ENCODE measurements at places on chromosomes 16 and 17. TPM values are rescaled to one million over a fixed set of nuclear protein-coding genes. Genes with fewer than 3 reads are reported as not detected.

DNA sequence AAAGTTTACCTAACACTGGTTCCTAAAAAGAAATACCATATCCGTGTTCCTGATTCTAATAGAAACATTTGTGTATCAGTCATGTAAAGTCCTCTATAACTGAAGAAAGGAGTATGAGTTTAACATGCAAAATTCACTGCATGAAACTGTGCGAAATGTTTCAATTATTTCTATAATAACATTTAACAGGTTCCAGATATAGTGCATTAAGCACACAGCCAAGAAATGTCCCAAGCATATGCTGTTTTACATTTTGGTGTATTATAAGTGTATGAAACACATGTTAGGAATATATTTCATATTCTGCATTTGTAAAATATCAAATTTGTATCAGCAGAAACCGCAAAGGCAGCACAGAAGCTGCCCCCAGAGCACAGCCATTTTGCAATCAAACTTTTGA, 764.9 kb downstream of the KCNJ2 start:
- no peak for DNase-seq

DNA sequence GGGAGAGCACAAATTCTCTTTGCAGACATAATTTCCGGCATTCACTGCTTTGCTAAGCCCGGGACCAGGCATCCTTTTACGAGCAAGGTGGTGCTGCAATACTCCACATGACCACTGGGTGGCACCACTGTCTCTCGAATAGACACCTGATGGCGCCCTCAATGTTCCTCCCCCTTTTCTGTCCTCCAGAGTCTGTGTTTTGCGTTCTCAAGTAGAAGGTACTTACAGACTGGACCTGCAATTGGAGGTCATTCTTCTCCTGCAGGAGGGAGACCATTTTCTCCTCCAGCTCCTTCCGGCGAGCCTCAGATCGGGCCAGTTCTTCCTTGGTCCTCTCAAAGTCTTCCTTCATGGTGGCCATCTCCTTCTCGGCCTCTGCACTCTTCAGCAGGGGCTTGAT, 45.2 kb downstream of the MYH13 start:
- peak; percentile 69 for DNase-seq

- DNase-seq = no peak
Observed at GRCh38 chr16:596736-597060, 6.8 kb downstream of the RAB40C start.

DNA sequence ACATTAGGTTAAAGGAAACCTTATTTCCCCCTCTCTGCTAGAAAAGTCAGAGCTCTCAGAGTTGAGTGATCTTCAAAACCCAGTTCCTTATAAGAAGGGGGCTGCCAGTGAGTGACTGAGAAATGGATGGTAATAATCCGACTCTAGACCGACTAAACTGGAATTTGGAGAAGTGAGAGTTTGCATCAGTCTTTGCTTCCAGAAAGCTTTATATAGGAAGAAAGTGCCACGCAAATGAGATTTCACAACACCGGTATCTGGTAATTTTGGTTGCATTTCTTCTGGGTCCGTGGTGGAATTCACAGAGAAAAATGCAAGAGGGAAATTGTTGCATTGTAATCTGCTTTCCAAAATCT, 271.4 kb downstream of the MAF start:
- DNase-seq = no peak

DNA sequence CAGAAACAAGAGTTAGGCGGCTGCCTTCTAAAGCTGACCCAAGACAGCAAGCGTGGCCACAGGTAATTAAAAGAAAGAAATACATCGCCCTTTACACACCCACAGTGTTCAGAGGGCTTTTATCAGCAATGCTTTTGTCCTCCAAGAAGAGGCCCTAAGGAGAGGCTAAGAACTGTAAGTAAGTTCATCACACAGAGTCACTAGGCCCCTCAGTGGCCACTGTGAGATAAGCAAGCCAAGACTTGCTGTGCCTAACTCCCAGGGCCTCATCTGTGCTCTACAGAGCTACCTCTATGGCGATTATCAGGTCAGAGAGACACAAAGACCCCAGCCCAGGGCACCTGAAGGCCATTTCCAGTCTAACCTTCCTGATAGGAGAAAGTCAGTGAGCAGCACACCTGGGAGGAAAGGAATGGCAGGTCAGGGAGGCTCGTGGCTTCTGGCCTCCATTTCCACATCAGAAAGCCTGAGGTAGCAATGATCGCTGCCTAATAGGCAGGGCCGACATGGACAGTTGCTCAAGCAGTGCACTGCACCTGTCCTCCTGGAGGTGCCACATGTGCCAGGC, 545.2 kb upstream of the CDH11 start:
- DNase-seq = no peak

DNA sequence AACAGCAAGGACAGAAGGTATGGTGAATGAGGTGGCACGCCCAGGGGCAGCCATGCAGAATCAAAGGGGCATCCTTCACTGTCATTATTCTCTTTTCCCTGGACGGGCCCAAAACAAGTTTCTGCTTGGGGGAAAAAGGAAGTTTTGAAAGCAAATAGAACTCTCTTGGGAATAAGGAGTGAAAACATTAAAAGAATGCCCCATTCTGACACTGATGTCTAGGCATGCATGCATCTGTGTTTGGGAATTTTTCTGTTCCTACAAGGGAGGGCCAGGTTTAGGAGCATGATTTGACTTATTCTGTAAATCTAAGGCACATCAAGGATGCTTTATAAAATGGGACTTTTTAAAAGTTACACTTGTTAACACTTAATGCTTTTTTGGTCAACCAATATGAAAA, 34.3 kb upstream of the SLC12A3 start:
- no peak for DNase-seq

MYH13 gene
- not detected for polyA plus RNA-seq

CD300LB gene
- polyA plus RNA-seq = 0.39 TPM
